BJ (cell line): ENCODE measurements at places on chromosomes 2 and 18.

- no peak for DNase-seq
These were observed 138.2 kb downstream of the TMEM131 start for GRCh38 chr2:97857553-97857952.

DNA sequence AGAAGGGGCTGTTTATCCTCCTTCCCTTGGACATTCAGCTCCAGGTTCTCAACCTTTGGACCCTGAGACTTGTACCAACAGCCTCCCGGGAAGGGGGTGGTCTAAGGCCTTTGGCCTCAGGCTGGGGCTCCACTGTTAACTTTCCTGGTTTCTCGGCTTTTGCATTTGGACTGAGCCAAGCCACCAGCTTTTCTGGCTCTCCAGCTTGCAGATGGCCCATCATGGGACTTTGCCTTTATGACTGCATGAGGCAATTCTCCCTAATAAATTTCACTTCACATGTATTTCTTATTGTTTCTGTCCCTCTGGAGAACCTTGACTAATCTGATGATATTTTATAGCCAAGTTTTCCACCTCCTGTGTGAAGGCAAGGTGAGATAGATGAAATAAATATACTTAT, 180.8 kb downstream of the PPP1R1C start:
- DNase-seq = no peak

DNA sequence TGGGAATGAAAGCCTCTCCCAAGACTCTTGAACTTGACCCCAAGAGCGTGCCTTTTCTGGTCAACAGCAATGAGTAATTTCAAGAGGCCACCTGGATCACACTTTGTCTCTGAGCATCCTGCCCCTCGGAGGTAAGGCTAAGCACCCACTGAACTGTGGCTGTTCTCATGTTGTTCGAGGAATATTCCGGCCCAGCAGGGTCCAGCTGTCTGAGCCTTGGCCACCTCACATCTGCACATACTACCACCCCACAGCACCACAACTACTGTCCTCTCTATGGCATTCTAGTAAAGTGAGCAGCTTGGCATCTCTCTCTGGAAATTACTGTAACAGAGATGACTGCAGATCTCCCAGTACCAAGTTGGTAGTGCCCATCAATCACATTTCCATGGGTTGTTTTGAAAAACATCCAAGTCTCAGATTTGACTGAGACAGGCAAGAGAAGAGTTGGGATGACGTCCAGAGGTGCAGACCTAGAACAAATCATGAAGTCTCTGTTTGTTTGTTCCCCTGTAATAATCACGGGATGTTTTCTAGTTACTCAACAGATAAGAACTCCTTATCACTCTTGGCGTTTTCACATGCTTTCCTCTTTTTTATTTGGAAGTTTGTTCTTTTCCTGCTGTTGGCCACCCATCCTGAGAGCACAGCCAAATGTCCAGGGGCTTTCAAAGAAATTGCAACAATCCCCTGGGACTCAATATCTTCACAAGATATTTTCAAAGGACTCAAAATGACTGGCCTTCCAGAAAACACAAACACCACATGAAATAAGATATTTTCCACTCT, 336.0 kb upstream of the TNP1 start:
- DNase-seq = no peak

GRCh38 chr2:222485367-222486211, 61.2 kb downstream of the SGPP2 start:
- DNase-seq = no peak

GRCh38 chr2:134498654-134499053, 220.1 kb downstream of the TMEM163 start:
- no peak for DNase-seq

GRCh38 chr2:170500104-170500503, 215.0 kb upstream of the SP5 start:
- no peak for DNase-seq

GRCh38 chr2:74843433-74843832, 9.5 kb downstream of the HK2 start:
- DNase-seq = no peak

GRCh38 chr18:79770826-79771225, 26.9 kb upstream of the KCNG2 start:
- DNase-seq = no peak

- DNase-seq = no peak
These were observed 45.4 kb upstream of the SCN1A start for GRCh38 chr2:166173263-166173662.

DNA sequence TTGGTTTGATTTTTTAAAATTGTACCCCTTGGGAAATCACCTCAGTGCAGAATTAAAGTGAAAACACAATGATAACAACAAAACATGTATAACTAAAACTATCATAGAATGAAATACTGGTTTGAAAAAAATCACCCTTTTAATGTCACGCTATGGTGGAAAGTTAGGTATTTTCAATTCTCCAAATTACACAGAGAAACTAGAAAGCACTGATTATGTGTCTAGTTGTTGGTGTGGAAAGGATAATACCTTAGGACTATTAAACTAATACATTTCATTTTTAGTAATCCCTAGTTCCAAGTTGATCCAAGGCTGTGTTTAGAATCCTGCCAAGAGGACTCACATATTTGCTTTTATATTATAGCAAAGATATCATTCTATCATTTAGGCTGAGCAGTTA, 71.2 kb downstream of the NUP35 start:
- no peak for DNase-seq

DNA sequence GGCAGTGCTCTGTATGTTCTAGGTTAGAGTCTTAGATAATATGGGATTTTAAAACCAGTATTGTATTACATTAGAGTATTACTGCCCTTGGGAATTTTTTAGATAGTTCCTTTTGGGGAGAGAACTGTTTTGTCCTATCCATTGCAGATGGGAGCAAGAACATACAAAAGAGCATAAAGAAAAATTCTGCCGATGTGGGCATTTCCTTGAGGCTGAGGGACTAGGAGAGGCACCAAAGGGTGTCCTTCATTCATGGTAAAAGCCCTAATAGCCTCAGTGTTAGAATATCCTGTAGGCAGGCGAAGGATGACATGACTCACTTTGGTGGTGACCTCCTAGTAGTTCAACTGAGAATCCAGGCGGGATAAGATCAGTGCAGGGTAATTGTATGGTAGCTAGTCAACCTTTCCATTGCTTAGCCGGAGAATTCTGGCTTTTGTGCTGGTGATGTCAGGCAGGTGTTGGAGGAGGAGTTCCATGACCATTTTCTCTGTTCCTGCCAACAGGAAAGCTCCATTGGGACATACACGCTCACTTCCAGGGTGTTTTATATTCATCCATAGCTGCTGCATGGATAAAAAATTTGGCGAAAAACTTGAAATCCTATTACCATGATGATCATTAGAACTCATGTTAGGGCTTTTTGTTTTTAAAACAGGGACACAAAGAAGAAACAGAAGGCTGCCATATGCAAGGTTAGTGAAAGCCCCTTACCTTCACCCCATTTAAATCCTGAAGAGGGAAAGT, 28.1 kb downstream of the EPAS1 start:
- DNase-seq = no peak

DNA sequence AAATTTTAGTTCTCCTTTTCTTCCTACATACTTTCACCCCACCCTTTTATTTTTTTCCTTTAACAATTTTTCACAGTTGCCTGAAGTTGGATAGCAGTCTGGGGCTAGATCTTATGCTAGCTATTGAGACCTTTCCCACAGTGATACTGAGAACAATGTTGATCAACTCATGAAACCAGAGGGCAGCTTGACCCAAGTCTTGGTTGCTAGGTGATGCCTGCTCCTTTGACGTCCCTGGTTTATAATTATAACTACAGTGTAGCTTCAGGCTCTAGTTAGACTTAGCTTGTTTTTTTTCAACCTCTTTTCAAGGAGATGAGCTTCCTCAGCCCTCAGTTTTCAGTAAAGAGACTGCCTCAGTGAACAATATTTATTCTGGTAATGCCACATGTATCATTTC, 648.5 kb downstream of the IRS1 start:
- DNase-seq = no peak

- DNase-seq = no peak
These were observed 11.2 kb downstream of the CELF4 start for GRCh38 chr18:37554399-37554787.

DNA sequence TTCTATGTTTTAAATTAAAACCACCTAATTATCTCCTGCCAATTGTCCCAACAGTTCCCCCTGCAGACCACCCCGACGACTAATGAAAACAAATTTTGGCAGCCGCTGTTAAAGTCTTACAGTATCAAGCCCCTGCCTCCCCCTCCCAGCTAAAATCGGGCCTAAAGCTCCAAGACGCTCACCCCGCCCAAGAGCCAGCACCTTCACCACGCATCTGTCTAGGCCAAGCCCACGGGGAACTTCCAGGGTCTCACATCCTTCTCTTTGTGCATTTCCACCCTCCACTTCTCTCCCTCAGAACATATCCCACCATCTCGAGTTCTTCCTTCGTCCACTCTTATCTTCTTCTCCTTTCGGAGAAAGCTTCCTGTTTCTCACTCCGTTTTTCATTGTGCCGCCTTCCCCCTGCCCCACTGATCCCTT, 445 bp downstream of the PRPF40A start:
- DNase-seq = no peak

- no peak for DNase-seq
These were observed 19.4 kb downstream of the CTIF start for GRCh38 chr18:48558248-48558647.

DNA sequence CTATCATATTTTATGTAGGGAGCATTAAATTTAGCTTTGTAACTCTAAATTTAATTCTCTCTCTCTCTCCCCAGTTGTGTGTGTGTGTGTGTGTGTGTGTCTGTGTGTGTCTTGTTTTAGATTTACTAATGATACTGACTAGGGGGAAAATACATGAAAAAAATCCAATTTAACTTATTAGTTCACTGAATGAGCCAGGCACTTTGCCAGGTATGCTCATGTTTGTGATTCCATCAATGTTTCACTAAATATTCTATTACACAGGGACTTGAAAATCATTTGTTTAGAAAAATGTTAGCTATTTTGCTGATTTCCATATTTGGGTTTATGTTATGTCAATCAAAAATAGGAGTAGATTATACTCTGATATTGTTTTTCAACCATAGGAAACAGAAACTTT, 203.7 kb upstream of the ZNF804A start:
- no peak for DNase-seq
